ENCODE measurements at places on chromosomes 12 and 14.

- DNase-seq, result no peak
These were observed 585.2 kb downstream of the C12orf50 start for GRCh38 chr12:87444039-87444438.

GRCh38 chr12:124834822-124835221 is 28.8 kb downstream of the SCARB1 start:
- no peak for DNase-seq

DNA sequence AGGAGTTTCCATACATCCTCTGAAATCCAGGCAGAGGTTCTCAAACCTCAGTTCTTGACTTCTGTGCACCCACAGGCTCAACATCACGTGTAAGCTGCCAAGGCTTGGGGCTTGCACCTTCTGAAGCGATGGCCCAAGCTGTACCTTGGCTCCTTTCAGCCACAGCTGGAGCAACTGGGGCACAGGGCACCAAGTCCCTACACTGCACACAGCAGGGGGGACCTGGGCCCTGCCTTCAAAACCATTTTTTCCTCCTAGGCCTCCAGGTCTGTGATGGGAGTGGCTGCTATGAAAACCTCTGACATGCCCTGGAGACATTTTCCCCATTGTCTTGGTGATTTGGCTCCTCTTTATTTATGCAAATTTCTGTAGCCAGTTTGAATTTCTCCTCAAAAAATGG is 10.6 kb downstream of the AREL1 start:
- no peak for DNase-seq

GRCh38 chr12:52440821-52441319 is 6.7 kb upstream of the KRT75 start:
- DNase-seq, result no peak

GRCh38 chr12:123533672-123534643 is at the start of gene RILPL1:
Gene RILPL1 (minus strand): TSS chr12:123533719. CDS start chr12:123533482, 237 bp downstream.
- no peak for DNase-seq

- no peak for DNase-seq
These were observed at the start of gene AVPR1A for GRCh38 chr12:63150713-63151622. Gene AVPR1A (minus strand): TSS chr12:63151201. CDS start chr12:63150836, 365 bp downstream.

DNA sequence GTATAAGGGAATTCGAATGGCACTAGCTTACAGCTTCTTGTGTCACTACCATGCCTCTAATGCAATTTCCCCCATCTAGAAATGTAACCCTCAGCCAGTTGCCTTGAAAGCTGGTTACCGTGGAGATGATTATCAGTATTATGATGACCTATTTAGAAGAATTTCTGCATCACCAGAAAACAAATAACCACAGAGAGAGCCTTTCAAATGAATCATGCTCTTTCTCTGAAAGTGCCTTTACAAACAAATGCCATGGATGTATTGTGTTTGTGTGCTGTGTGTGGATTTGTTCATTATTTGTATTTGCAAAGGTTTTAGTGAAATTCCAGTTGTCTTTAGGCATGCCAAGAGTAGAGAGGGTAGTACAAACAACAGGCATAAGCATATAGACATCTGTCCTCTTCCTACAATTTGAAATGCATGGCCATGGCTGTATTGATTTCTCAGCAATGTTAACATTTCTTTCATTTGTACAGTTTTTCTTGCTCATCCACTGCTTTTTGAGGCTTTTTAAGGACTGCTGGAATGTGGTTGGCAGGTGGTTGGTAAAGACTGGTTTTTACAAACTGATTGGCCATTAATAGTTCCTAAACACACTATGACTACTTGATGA is 266.5 kb downstream of the PAWR start:
- DNase-seq, result no peak

DNA sequence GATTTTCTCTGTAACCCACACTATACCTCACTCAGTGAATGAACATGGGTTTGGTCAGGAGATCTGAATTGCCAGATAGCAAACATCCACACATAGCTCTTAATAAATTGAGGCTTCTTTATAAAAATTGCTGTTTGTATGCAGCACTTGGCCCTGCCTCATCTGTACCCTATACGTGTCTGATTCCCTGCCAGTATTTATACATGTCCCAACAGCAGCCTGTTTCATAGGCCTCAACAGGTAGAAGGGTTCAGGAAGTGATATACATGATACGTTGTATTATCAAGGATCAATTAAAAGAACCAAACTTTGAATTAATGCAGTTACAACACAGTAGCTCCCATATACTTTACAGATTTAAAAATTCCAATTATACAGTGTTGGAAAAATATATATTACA is 32.3 kb downstream of the RASSF9 start:
- DNase-seq, result no peak

GRCh38 chr14:69013943-69014782 is 35.1 kb upstream of the ACTN1 start:
- DNase-seq, result no peak

GRCh38 chr12:53333845-53334244 is 2.3 kb downstream of the SP7 start:
- no peak for DNase-seq

GRCh38 chr12:52249511-52250047 is 16.5 kb downstream of the KRT7 start:
- DNase-seq, result no peak

- DNase-seq, result no peak
These were observed 612 bp upstream of the ZDHHC22 start for GRCh38 chr14:77142005-77142800.

GRCh38 chr14:31122921-31123320 is 84.7 kb downstream of the HECTD1 start:
- DNase-seq, result no peak

DNA sequence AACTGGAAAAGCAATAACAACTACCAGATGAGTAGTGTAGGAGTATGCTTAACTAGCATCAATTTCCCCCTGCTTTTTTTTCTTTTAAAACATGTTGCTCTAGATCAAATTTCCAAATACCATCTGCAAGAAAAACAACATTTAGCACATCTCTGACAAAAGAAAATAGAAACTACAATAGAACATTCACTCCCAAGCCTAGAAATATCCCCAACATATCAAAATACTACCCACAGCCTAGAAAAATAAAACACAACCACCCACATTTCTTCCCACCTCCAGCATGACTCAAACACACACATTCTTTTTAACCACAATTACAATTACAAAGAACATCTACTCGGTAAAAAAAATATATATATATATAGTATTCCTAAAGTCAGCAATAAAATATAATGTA is 120.0 kb downstream of the PPFIA2 start:
- DNase-seq, result no peak

- no peak for DNase-seq
These were observed 247.6 kb downstream of the EMP1 start for GRCh38 chr12:13444076-13444475.

DNA sequence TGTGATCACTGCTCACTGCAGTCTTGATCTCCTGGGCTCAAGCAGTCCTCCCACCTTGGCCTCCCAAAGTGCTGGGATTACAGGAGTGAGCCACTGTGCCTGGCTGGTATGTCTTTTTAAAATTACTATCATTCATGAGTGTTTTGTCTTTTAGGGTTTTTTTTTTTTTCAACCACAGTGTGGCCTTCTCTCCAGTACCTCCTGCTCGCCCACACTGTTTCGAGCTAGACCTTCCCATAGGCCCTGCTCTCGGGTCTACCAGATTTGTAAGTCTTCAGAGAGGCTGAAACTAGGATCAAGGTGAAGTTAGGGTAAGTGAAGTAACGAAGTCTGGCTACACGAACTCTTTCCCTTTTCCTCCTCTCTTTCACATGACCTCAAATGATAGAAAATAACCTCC is 1.5 kb downstream of the BIN2 start:
- DNase-seq, result no peak

DNA sequence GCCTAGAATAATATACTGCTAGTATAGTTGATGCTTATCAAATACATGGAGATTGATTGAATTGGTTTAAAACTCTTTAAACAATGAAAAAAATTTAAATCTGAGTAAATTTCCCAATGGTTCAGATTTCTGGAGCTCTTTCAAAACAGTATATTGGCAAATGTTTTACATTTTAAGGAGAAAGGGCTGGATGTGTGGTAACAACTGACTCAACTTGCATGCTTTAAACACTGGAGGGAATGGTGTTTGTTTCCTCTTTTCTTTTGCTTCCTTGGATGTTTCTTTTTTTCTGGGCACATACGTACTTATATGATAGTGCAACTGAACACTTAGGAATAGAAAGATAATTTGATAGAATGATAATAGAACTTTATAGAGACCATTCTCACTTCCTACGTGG is 73.8 kb upstream of the RFX4 start:
- no peak for DNase-seq

DNA sequence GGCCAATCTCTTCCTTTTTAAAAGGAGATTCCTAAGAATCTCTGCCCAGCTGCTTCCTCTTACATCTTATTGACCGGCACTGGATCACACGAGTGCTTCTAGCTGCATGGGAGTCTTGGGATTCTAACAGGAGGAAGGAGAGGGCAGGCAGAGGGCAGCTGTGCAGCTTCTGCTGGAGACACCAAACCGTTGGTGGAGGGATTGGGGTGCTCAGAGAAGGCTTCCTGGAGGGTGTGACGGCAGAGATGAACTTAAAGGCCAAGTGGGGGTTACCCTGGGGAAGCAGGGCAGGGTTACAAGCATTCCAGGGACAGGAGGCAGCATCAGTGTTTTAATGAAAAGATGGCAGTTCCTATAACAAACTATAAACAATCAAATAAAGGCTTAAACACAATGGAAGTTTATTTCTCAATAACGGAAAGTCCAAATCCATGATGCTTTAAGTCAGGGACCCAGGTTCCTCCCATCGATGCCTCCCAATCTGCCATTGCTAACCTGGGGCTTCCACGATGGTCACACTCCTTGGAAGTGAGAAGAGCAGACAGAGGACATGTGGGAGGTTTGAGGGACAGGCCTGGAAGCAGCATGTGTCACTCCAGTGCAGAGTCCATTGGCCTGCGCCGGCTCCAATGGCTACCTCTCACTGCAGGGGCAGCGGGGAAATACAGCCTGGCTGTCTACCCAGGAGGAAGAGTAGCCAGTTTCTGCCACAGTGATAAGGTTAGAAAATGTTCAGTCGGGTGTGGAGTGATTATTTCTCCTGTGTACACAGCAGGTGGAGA is 53.1 kb upstream of the DDX11 start:
- no peak for DNase-seq

DNA sequence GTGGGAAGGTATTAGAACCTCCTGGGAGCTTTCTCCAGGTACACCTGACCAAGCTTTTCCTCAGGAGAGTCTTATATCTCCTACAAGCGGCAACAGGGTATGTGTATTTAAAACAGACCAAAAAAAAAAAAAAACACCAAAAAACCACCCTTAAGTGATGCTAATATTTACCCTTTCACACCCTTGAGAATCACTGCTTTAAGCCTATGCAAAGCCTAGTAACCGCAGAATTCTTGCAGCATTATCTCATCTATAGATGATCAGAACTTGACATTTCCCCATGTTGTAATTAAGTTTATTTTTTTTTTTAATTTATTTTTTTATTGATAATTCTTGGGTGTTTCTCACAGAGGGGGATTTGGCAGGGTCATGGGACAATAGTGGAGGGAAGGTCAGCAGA is 19.3 kb downstream of the ZNF641 start:
- DNase-seq, result no peak

- DNase-seq, result no peak
These were observed 17.9 kb downstream of the PROX2 start for GRCh38 chr14:74858022-74858421.

GRCh38 chr14:44995770-44996294 is 33.8 kb downstream of the TOGARAM1 start:
- DNase-seq, result no peak

- DNase-seq, result no peak
These were observed 752 bp downstream of the DACT1 start for GRCh38 chr14:58638231-58639197.

- no peak for DNase-seq
These were observed 41.6 kb downstream of the FOS start for GRCh38 chr14:75320196-75320595.

DNA sequence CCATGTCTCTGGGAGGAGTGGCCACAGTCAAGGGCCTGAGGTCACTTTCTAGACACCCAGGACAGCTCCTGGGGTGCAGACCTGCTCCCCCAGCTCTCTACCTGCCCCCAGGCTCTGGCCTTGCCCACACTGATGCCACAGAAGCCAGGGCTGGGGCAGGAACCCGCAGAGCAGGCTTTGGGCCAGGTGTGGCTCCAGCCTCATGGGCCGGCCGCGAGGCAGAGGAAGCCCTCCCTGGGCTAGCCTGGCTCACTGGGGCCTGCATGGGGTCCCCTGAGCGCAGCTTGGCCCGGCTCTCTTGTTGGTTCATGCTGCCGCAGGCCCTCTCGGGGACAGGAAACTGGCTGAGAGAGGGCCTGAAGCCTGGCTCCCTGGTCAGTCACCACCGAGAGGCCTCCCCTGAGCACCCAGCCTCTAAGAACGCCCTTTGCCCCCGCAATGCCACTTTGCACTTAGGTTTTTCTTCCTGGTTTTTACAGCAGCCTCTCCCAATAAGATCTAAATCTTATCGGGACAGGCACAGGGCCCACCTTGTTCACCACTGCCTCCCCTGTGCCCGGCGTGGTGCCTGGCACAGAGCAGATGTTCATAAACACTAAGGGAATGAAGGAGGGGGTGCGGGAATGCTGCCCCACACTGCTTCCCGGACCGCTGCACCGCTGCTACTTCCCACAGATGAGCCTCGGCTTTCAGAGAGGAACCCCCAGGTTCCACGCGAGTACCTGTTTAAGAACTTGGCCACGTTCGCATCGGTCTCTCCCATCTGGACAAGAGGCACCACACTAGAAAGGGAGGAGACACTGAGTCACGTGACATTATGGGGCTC is 14.7 kb downstream of the MMAB start:
- no peak for DNase-seq

- DNase-seq, result no peak
These were observed 28.5 kb upstream of the CDKN3 start for GRCh38 chr14:54368291-54368690.

- no peak for DNase-seq
These were observed 98.0 kb downstream of the SAMD4A start for GRCh38 chr14:54664961-54665360.

GRCh38 chr12:114888928-114889584 is 205.1 kb upstream of the TBX3 start:
- DNase-seq, result no peak

DNA sequence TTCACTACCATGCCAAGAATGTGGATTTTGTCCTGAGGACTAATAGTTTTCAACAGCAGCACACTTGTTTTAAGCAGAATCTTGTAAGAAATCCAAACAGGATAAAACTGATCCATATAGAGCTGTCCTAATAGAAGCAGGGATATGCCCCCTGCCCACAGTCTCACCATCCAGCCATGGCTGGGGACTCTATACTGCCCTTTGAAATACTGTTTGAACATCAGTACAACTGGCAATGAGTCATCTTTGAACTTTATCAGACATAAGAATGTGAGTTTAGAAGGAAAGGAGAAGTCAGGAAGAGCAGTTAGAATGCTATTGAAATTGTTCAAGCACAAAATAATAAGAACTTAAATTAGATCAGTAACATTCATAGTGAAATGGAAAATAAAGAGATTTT is 3.8 kb upstream of the C12orf42 start:
- no peak for DNase-seq

- DNase-seq, result no peak
These were observed 369.6 kb downstream of the ATP23 start for GRCh38 chr12:58310809-58311622.

Measured in cortex of kidney (tissue), 1 donor.